ENCODE measurements at places on chromosomes 2 and 18. TPM values are rescaled to one million over a fixed set of nuclear protein-coding genes. Genes with fewer than 3 reads are reported as not detected.
A peak's percentile ranks its signal among the peaks of the same experiment; 100 is the strongest.

REG3G gene
- total RNA-seq, result not detected

DNA sequence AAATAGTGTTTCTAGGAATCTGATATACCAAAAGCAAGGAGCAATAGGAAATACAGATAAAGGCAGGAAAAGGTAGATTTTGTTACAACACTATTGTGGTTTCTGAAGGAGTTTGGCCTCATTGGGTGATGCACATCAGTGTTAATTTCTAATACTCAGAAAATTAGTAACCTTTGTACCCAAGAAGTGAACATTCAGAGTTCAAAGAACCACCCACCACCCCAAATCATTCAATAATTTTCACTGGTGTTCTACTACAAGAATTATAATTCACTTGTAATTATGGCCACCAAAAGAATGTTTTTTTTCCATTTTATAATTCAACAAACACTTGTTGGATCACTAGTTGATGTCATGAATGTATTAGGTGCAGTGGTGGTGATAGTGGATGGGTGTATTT, 183.3 kb downstream of the UBE2E3 start:
- no peak for DNase-seq

NR4A2 gene
- total RNA-seq, result not detected

DNA sequence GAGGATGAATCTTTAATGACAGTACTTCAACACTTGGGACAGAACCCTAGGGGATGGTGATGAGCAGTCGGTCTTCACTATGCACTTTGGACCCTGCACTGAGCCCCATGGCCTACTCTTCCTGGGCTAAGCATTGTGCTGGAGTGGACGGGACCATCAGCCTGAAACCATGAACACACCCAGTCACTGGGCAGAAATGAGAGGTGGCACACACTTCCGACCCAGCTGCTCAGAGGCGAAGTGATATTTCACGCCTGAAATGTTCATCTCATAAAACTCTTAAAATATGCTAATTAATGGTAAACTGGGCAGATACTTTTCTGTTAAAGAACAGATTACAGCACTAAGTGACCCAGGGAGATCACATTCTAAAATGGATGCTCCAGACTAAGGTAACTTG, 150.3 kb upstream of the NDUFV2 start:
- no peak for DNase-seq

DNA sequence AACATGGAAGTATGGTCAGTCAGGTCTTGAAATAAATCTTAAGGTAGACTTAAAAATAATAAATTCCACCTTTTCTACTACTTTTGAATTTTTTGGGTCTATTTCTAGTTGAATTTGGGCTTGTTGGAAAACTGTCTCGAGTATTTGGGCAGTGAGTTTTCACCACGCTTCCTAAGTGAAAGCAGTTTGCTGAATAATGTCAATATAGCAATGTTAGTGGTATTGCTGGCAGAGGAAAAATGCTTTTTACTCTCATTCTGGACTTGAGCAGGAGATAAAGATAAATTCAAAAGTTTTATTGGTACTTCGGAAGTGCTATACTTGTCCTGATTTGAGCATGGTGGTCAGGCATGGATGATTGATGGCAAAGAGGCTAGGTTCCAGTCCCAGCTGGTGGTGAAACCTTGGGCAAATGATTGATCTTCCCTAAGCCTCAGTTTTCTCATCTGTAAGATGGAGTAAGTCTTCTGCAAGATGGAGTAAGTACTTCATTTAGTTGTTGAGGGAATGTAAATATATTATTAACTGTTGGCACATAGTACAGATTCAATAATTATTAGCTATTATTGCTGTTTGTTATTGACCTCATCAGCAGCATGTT, 503.5 kb upstream of the ZEB2 start:
- no peak for DNase-seq

GRCh38 chr18:56541793-56542192, 96.6 kb downstream of the TXNL1 start:
- no peak for DNase-seq

CWC22 gene
- 25.9 TPM for total RNA-seq

TMEM200C gene
- 0.30 TPM for total RNA-seq

- DNase-seq, result peak; percentile 72
Observed at GRCh38 chr2:176111309-176111663, 4.2 kb downstream of the HOXD11 start.
